Right hindlimb (tissue), 1 donor: ENCODE measurements at places on chromosomes 4 and X.
A peak's percentile ranks its signal among the peaks of the same experiment; 100 is the strongest.

GRCh38 chr4:129110931-129111330 lies 15.0 kb downstream of the C4orf33 start:
- DNase-seq = no peak

DNA sequence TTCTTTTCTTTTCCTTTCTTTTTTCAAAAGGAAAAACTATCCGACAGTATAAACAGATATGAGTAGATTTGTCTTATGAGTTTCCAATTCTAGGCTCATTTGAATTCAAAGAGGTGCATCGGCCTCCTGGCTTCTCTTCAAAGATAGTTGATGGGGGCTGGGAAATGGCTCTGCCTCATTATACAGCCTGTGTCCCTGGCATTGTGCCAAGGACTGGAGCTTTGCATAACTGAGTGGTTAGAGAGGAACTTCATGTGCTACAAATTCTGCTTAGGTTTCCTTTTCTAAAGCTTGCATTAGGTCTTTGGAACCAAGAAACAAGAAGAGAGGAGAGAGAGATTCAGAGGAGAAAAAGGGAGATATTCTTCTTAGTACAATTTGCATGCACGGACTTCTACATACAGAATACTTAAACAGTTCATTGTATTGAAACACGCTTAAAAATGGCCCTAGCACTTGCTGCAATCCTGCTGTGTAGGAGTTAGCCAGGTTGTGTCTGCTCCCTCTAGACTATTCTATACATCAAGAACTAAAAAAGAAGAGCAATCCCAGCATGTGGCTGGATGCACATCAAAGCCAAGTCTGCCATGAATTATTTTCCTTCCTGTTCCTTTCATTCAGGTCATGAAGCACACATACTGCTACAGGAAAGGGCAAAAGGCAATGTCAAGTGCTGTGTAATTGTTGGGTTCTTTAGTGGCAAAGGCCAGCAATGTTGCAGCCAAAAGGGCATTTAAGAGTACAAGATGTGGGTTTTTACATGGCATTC lies 70.9 kb downstream of the INTS12 start:
- peak; percentile 28 for DNase-seq

GRCh38 chrX:135327299-135327698 lies 18.0 kb downstream of the ETDC start:
- no peak for DNase-seq

DNA sequence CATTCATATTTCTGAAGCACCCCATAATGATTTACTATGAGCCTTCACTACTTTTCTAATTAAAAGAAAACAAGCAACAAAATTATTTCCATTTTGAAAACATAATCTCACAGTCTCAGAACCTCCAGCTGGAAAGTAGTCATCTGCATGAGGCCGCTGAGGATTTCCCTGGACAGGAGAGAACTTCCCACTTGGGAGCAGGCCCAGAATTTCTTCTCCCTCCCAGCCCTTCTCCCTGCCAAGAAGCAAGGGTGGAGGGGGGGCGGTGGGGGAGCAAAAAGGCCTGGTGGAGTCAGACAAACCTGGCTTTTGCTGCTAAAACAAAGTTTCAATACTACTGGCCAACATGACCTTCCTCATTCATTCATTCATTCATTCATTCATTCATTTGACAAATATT lies 167.3 kb downstream of the PJA1 start:
- peak; percentile 82 for DNase-seq

GRCh38 chrX:29941287-29941686 lies 274.1 kb upstream of the MAGEB2 start:
- DNase-seq = no peak

DNA sequence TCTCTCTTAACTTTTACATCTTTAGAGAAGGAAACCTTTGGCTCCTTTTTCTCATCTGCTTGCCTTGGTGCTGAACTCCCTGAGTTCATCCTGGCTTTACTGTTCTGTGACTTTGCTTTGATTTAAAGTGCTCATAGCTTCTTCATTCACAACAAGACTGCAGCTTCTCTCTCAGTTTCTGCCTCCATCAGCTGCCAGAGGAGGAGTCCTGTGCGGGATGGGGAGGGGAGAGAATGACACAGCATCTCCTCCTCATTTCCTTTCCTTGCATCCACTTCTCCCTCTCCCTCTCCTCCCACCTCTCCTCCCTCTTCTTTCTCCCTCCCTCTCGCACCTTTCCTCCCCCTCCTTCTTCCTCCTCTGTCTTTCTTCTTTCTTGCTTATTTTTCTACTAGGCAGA lies 42.0 kb downstream of the CBLL2 start:
- no peak for DNase-seq

DNA sequence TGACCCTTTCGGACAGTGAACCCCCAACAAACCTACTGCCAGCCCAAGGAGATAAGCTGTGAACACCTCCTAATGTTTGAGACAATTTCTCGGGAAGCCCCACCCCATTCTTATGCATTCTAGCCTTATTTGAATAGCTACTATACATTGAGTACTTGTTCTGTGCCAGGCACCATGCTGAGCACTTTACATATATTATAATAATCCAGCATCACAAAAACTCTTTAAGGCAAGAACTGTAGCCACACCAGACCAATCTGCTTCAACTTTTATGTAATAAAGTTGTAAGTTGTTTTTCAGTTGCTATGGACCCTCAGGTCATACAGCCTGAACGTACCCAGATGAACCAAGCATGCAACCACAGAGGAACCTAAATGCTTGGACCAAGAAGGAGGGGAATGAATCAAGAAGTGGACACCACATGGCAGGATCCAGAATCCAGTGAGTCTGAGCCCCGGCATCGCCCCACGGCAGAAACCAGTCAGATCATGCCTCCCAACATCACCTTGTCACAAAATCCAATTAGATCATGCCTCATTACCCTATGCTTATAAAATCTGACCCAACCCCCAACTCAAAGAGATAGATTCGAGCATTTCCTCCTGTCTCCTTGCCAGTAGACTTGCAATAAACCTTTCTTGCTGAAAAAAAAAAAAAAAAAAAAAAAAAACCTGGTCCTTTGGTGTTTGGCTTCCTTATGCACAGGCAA lies 225.0 kb downstream of the QDPR start:
- DNase-seq = no peak

- DNase-seq = no peak
Measured at GRCh38 chr4:159944477-159944876, 841.6 kb downstream of the RAPGEF2 start.

- no peak for DNase-seq
Measured at GRCh38 chrX:10971759-10972158, 139.4 kb upstream of the HCCS start.

DNA sequence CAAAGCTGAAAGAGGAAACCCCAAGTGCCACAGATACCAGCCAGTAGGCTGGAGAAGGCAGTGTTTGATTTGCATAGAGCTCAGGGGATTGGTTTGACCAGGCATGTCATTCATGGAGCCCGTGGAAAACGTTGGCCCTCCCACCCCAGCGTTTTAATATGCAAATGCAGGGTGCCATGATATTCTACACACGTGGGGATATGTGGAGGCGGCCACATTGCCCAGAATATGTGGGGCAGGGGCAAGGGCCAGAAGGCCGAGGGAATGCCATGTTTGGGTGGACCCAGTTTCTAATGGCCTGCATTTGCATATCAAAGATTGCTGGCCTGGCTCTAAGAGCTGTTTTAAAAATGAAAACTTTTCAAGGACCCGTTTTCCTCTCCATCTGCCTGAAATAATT lies 71.1 kb downstream of the MAP9 start:
- DNase-seq = no peak

GRCh38 chr4:123877551-123877950 lies 481.0 kb downstream of the SPRY1 start:
- no peak for DNase-seq

- no peak for DNase-seq
Measured at GRCh38 chrX:106874075-106874474, 29.1 kb downstream of the RIPPLY1 start.

DNA sequence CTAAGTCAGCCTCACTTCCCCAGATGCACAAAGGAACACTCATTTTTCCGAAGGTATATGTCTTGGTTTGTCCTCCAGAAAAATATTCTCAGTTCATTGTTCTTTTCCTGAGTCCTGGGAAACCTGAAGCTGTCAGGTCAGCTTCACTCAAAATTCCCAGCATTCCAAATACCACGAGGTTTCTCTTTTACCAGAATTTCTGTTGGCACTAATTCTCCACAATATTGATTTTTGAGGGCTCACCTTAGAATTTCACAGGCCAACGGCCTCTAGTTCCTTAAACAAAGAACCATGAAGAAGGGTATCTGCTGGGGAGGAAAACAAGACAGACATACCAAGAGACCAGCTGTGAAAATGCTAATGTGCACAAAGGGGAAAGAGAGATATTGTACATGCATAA lies 8.0 kb upstream of the MAGEB5 start:
- no peak for DNase-seq

GRCh38 chr4:32374206-32374605 lies 1654.0 kb downstream of the PCDH7 start:
- DNase-seq = no peak

- no peak for DNase-seq
Measured at GRCh38 chrX:36160081-36160480, 240.5 kb downstream of the CFAP47 start.

DNA sequence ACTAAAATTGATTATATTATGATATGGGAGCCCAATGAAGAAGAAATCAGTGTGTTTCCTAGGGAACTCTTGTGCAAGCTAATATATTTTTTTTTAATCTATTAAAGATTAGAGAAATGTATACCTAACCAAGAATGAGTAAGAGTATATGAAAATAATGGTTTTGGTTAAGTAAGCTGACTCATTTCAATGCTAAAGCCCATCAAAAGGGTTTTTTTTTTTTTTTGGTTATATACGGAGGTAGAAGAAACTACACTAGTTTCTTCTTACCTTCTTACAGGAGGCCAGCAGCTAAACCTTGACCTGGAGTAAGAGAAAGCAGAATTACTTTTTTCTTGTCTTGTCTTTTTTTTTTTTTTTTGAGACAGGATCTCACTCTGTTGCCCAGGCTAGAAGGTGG lies 27.5 kb downstream of the RUFY3 start:
- DNase-seq = no peak

GRCh38 chrX:120614816-120615215 lies 10.9 kb downstream of the MCTS1 start:
- no peak for DNase-seq

GRCh38 chr4:38752941-38753806 lies 29.6 kb downstream of the TLR10 start:
- peak; percentile 95 for DNase-seq

- DNase-seq = no peak
Measured at GRCh38 chr4:154615211-154615610, 2.8 kb upstream of the FGG start.

DNA sequence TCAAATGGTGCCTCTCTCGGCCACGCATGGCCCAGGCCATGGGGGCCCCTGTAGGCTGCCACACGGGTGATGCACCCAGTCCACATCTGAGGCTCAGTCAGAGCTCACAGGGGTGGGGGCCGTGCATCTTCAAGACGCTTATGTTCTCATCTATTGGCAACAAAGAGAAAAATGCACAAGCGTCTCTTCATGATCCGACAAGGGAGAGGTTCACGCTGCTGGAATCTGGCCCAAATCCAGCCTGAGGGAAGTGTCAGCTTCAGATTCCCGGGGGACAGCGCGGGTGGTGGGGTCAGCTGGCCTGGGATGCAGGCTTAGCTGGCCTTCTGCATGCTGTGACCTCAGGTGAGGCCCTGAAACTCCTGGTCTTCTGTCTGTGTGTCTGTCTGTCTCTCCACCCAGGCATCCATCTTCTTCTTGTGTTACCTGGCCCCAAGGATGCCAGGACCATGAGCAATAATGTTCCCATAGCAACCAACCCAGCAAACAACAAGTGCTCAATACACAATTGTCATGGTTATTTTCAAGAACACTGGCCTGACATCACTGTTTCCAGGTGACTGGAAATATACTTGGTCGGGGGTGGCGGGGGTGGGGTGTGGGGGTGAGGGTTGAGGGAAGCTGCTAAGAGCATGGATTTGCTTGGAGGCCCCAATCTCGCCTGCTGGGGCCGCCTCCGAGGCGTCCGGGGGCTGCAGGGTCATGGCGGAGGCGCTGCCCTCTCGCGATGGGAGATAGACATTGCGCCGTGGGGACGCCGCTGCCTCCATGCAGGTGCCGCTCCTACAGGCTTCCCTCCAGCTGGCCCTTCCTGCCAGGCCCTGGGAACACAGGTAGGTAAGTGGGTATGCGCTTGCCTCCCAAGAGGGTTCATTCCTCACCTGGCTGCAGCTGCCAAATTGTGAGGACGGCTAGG lies 48.3 kb downstream of the ABLIM2 start:
- no peak for DNase-seq

DNA sequence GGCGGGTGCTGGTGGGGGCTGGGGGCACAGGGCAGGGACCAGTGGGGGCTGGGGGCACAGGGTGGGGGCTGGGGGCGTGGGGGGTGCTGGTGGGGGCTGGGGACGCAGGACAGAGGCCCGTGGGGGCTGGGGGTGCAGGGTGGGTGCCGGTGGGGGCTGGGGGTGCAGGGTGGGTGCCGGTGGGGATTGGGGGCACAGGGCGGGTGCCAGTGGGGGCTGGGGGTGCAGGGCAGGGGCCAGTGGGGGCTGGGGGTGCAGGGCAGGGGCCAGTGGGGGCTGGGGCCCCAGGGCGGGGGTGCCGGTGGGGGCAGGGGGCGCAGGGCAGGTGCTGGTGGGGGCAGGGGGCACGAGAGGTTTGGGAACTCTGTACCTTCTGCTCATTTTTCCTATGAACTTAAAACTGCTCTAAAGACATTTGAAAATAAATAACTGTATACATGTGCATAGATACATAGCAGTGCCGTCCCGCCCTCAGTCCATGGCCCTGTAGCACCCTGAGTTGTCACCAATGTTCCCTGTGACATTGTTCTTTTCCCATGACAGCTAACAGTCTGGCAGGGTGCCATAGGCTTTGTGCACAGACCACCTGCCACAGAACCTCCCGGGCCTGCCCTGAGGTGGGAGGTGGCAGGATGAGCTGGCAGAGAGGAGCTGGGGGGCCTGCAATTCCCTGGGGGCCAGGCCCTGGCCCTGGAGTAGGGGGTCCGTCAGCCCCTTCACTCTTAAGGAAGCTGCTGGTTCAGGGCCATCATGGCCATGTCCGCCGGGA lies 35.6 kb upstream of the ADRA2C start:
- no peak for DNase-seq

DNA sequence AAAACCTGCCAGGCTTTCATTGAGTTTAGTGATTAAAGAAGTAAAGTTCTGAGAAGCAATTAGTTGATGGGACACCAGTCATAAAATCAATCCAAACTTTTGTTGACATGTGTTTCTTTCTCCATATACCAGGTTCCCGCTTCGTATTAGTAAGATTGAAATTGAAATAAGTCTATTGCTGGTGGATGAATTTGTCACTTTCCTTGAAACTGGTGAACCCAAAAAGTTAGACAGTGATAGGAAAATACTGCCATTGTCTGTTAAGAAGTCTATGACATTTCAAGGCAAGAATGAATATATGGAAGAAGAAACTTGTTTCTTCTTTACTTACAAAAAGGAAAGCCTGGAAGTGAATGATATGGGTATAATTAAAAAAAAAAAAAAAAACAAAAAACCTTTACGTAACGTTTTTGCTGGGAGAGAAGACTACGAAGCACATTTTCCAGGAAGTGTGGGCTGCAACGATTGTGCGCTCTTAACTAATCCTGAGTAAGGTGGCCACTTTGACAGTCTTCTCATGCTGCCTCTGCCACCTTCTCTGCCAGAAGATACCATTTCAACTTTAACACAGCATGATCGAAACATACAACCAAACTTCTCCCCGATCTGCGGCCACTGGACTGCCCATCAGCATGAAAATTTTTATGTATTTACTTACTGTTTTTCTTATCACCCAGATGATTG lies at the start of gene CD40LG:
Gene CD40LG (plus strand): TSS at position 482 of the 684 bp plus-strand sequence. CDS start 91 bp downstream, at position 573.
- DNase-seq = no peak

- no peak for DNase-seq
Measured at GRCh38 chr4:34157547-34157946, 2086.8 kb downstream of the ARAP2 start.
